ENCODE measurements at places on chromosomes 5 and 9.

GRCh38 chr5:132640613-132641012 lies 17.4 kb upstream of the IL13 start:
- no peak for DNase-seq

DNA sequence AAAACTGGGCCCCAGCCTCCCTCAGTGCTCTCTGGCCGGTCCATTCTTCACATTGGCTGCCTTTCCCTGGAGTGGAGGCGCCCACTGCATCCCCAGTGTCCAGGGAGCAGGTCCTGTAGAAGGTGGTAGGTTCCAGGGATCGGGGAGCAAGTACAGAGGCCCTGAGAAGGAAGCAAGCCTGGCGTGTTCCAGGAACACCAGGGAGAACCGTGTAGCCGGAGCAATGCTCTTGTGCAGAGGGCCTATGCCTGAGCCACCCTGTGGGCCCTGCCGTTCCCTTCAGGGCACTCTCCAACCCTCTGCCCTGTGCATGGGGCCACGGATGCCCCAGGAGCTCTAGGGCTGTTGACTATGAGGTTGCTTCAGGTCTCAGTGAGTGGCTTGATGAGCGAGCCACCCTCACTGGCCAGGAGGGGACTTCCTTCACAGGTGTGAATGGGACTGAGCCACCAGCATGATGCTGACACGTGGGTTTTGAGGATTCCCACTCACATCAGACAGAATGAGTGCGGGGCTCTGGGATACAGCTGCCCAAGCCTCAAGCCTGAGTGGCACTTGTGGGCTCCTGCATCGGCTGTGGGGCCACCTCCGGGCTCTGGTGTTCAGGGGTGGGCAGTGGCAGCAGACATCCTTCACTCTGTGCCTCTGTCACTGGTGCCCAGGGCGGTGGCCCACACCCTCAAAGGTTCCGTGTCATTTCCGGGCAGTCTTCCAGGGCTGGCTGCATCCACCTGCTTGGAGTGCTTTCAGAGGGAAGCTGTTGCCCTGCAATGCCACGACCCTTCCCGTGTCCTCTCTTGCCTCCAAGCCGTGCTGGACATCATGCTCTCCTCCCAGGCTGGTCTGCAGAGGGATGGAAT lies 54.4 kb downstream of the ADAMTS2 start:
- no peak for DNase-seq

- DNase-seq, result no peak
Measured at GRCh38 chr9:13078164-13078563, 201.3 kb downstream of the MPDZ start.

GRCh38 chr9:115195912-115196311 lies 78.0 kb upstream of the TNC start:
- no peak for DNase-seq

- DNase-seq, result no peak
Measured at GRCh38 chr5:159059722-159060121, 40.0 kb downstream of the EBF1 start.

DNA sequence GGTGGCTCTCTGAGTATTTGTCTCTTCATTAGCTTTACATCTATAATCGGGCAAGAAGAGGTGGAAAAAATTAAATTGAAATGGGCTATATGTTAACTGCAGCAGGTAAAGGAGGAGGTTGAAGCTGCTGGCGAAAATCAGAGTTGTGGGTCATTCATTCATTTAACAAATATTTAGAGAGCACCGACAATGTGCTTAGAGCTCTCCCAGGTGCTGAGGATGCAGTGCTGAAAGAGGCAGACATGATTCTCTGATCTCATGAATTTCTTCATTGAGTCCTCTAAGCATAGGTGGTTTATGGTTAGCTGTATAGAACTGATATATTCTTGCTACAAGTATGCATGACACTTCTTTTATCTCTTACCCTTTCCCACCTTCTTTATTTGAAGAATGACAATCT lies 243.4 kb downstream of the RFX3 start:
- DNase-seq, result no peak

DNA sequence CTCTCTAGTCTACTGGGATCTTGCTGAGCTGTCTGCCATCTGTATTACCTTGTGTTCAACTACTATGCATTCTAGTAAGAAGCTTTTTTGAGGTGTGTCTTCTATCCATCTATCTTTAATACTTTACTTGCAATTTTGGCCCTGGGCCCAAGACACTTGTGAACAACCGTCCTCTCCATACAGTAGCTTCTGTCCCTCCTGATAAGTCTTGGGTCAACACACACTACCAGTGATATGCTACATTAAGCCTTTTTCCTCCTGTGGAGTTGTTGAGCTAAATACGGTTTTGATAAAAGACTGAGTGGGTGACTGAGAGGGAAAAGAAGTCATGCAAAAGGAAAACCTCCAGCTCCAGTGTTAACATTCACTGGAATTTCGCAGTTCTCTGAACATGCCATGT lies 133.3 kb upstream of the PCA3 start:
- DNase-seq, result no peak

GRCh38 chr5:114648940-114649339 lies 287.1 kb downstream of the KCNN2 start:
- no peak for DNase-seq

DNA sequence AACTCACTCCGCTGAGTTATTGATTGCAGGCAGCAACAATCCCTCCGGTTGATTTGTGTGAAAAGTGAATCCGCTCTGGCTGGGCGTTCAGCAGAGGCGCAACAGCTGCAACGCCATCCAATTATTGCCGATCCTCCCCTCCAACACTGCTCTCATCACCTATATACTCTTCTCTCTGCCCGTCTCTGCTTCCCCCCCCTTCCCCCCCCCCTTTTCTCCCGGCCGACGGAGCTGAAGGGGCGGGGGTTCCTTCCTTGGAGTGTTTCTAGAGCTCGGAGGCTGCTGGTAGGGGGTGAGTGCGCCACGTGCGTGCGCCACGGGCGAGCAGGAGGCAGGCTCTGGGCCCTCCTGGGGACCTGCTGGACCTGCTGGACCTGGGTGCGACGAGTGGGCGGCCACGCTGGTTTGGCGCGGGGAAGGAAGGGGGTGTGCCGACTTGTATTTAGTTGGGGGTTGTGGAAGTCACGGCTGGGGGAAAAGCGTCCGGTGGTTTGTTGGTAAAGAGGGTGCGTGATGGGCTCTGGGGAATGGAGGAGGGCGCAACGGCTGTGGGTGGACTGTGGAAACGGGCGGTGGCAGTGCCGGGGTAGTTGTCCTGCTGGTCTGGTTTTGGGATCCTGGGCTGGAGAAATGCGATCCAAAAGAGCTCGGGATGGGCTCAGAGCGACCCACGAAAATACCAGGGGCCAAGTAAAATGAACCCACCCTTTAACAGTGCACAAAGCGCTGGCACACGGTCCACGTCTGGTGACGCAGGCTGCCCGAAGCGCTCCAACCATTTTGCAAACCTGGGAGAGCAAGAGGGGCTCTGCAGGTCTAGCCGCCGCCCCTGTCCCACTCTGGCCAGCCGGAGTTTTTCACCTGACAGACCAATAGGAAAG lies 6.4 kb upstream of the MEF2C start:
- no peak for DNase-seq

DNA sequence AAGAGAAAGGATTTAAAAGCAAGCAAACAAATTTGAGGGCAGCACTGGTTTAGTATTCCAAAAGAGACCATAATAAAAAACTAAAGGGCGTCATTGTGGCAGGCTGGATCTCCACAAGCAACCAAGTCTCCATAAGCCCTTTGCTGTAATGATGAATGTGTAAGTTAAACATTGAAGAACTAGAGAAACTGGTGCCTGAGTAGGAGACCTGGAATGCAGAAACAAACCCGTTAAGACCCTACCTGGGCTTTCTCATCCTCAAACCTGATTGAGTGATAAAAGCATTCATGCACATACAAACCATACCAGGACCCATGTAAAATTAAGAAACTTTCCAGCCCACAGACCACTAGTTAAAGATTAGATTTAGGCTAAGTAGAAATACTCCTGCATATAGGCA lies 1.9 kb upstream of the SCGB3A2 start:
- no peak for DNase-seq

GRCh38 chr9:88574953-88575352 lies 40.0 kb downstream of the NXNL2 start:
- DNase-seq, result no peak

DNA sequence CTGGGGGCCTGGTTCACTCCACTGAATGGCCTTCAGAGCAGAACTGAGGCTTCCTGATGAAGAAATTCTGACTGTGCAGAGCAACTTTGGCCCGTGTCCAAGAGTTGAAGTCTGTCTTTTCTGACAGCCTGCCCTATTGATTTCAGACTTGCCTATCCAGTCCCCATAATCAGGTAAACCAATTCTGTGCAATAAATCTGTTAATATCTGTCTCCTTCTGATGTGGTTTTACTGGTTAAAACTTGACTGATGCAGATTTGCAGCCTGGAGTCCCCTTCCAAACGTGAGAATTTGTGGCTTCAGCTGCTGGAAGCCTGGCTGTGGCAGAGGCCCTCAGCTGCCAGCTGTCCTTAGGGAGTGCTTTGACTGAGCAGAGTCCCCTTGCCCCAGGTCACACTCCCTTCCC lies 283.9 kb upstream of the ANKRD55 start:
- DNase-seq, result no peak

DNA sequence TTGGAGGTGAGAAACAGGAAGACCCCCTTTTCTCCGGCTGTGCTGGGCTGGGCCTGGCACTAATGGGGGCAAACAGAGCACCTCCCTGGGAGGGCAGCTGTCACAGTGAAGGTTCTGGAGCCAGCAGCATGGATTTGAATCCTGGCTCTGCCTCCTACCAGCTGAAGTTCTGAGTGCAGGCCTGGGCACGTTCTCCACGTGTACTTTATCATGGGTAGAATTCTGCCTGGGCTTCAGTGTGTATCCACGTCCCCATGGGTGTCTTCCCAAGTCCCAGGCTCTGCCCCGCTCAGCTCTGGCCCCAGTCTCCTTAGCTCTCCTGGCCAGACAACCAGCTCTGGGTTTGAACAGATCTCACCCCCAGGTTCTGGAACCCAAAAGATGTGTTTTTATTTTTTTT lies 223.2 kb downstream of the PBX3 start:
- DNase-seq, result no peak

- DNase-seq, result no peak
Measured at GRCh38 chr5:131068893-131069643, 96.0 kb downstream of the HINT1 start.

DNA sequence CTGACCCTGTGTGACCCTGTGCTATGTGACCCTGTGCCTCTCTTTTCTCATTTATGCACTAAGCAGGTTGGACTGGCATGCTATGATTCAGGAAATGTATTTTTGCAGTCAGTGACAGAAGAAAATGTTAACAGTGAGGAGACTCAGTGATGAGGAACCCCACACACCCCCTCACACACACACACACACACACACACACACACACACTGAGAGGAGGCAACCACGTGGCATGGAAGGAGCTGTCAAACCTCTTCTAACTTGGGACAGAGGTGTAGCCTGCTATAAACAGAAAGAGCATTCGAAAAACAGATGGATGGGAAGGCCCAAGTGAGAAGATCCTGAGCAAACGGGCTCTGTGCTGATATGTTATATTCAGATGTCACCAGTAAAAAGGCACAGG lies 57.9 kb upstream of the GRIA1 start:
- no peak for DNase-seq

GRCh38 chr5:158888206-158888605 lies 211.5 kb downstream of the EBF1 start:
- DNase-seq, result no peak

GRCh38 chr9:127683723-127684122 lies 23.1 kb upstream of the CFAP157 start:
- DNase-seq, result no peak

GRCh38 chr9:135308821-135309762 lies 170.5 kb upstream of the PPP1R26 start:
- no peak for DNase-seq

DNA sequence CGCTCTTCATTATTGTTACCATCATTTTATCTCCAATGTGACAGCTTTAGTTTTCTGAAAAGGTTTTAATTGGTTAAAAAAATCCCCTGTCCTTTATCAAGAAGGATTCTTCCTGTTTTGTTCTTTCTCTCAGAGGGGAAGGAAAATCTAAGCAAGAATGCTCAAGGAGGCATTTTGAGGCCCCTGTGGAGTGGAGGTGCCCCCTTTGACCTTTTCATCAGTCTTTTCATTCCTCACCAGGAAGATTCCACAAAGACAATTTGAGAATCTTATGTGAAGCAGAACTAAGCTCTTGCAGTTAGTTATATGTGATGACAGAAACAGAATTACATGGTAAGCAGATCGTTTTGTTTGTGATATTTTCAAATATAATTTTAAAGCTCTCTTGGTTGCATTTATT lies 489.6 kb downstream of the MAN2A1 start:
- DNase-seq, result no peak

GRCh38 chr5:122730456-122730855 lies 44.4 kb upstream of the SNX2 start:
- no peak for DNase-seq

DNA sequence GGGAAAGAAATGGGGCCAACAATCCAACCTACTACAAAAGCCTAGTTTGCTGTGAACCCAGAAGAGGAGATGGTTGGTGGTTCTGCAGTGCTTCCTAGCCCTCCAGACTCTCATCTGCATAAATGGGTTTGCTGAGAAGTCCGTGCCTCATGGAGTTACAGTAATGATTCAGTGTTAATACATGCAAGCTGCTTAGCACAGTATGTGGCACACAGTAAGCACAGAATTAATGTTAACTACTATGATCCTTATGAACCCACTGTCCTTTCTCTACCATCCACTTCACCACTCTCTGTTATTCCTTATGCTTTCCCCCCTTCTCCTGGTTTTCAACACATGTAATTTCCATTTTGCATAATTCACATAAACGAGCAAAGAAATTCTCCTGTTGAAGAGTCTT lies 100.0 kb downstream of the ACTBL2 start:
- DNase-seq, result no peak

DNA sequence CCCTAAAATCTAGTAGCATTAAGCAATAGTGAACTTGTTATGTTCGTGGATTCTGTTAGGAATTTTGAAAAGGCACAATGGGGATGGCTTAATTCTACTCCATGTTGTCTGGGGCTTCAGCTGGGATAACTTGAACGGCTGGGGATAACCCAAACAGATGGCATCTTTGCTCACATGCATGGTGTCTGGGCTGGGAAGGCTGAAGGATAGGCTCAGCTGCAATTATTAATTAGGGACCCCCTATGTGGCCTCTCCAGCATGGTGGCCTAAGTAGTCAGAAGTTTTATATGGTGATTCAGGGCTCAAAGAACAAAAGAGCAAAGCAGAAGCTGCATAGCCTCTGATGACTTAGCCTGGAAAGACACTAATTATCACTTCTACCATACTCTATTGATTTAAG lies 551.1 kb downstream of the PSAT1 start:
- no peak for DNase-seq

DNA sequence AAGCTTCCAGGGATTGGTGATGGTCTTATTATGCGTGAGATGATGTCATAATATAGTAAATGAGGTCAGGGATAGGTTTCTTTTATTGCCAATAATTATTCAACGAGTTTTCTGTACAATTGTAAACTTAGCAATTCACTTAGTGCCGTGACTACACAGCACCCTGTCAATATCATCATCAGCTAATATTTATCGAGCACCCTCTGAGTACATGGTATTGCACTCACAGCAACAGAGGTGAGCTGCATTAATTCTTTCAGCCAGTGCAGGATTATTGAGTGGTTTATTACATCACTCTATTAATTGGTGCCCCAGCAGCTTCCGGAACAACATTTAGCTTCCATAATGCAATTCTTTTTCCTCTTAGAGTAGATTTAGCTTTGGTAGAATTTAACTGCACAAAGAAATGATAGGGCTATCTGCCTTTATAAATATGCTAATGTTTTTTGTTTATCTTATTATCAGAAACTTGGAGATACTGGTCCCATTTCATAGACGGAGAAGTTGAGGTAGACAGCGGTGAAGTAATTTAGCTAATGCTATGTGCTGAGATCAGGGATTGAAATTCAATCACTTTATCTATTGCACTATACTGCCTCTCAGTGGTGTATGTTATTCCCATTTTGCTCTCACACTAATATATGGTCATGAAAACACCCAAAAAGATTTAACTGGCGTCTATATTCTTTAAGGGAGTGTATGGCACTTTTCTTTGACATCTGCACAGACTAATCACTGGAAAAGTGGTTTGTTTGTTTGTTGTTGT lies 726.1 kb upstream of the WWC1 start:
- no peak for DNase-seq

All from NCI-H1436 treated with DMSO at 0.1 percent for 48 hours (cell line).